ENCODE measurements at places on chromosomes 2 and 18. TPM values are rescaled to one million over a fixed set of nuclear protein-coding genes. Genes with fewer than 3 reads are reported as not detected.

- H3K4me3 ChIP-seq: no peak overlapping the region
- no peaks in the 10 kb centered on the region for H3K27me3 ChIP-seq
- no peak overlapping the region for H3K27ac ChIP-seq
- DNase-seq: no peak
- H3K4me1 ChIP-seq: peaks cover 19% of the 10 kb centered on the region
Observed at GRCh38 chr2:102278720-102279390, 32.5 kb upstream of the IL1RL1 start.

DNA sequence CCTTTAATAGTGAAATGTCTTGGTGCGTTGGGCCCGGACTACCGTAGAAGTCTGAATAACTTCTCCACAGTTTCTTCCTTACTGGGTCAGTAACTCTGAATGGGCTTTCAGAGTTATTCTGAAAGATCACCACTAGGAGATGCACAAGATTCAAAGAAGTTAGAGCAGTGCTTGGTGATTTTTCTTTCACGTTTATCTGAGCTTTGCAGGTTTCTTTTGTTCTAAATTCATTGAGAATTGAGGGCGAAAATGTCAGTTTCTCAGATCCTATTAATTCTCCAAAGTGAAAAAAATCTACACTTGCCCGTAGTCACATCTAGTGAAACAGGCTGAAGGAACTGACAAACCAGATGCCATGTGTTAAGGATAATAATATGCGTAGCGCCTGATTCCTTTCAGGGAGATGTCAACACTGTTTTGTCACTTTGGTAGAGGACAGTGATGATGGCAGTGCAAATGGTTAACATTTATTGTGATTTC, 70.1 kb downstream of the QPCT start:
- no peak for DNase-seq
- H3K36me3 ChIP-seq: no peaks in the 10 kb centered on the region
- H3K27ac ChIP-seq: no peak overlapping the region
- no peak overlapping the region for H3K4me3 ChIP-seq
- peaks cover 3% of the 10 kb centered on the region for H3K4me1 ChIP-seq

DNA sequence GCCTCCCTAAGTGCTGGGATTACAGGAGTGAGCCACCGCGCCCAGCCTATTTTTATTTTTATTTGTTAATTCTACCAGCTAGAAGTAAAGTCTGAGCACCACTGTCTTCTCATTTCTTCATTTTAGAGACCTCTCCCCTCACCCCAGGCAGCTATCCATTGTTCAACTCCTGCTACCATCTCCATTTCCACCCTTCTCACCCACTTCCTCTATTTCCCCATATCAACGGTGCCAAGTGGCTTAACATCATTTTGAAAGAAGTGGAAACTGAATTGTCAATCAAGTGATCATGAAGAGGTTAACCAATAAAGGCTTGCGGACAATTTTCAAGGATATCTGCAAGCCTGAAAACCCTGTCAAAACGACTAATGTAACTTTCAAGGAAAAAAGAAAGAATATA, 323.1 kb downstream of the NBAS start:
- no peak overlapping the region for H3K27ac ChIP-seq
- no peaks in the 10 kb centered on the region for H3K27me3 ChIP-seq
- no peak overlapping the region for H3K4me3 ChIP-seq

The CCDC74B gene
- 0.85 TPM for total RNA-seq

The MPHOSPH10 gene
- total RNA-seq: 65.4 TPM

The PDE11A gene
- total RNA-seq: not detected

Measured in CD8-positive, alpha-beta memory T cell (primary cell).